ENCODE measurements at places on chromosomes 2 and 18.

GRCh38 chr2:208042450-208042849 lies 17.1 kb upstream of the PLEKHM3 start:
- no peak for DNase-seq

- DNase-seq: no peak
Observed at GRCh38 chr2:28232295-28232694, 160.4 kb upstream of the FOSL2 start.

DNA sequence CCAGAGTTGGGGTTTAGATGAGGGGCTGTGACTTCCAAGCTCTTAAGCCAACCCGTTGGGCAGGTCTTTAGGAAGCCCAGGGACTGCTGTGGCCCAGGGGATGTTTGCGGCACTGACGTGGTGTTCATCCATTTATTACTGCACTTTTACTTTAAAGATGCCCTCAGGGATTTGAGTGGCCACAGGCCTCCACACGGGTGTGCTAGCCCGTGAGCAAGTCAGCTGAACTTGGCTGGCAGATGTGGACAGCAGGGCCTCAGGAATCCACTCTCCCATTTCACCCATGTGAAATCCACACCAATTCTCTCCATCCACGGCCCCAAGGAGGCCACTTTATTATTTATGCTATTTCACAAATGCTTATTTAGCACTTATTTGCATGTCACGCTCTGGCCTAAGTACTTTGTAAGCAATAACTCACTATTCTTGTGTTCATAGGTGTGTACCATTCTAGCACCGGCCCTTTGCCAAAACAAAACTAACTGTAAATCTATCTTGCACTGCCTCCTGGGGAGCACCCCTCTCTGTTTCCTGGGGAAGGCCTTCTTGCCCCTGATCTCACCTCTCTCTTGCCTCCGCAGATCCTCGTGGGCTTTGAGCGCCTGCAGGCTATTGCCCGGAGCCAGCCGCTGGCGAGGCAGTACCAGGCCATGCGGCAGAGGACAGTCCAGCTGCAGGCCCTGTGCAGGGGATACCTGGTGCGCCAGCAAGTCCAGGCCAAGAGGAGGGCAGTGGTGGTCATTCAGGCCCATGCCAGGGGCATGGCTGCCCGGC lies 39.1 kb upstream of the GPR17 start:
- DNase-seq: no peak

- no peak for DNase-seq
Observed at GRCh38 chr18:67232991-67233390, 283.5 kb downstream of the DSEL start.

DNA sequence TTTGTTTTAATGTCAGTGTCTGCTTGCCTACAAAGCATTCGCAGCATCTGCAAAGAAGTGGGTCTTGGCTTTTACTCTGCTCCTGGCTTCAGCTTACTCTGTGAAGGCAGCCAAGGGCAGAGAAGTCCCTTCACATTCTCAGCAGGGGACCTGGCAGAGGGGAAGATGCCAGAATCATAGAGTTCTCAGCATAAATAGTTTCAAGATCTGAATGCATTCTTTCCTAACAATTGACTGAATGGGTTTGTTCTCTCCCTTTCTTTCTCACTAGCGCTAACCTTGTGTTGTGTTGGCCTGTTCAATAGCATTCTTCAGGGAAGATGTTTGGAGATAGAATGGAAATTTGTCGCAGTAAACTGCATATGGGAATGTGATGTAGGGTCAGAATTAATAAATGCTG lies 106.9 kb downstream of the FARSB start:
- DNase-seq: peak; percentile 6

DNA sequence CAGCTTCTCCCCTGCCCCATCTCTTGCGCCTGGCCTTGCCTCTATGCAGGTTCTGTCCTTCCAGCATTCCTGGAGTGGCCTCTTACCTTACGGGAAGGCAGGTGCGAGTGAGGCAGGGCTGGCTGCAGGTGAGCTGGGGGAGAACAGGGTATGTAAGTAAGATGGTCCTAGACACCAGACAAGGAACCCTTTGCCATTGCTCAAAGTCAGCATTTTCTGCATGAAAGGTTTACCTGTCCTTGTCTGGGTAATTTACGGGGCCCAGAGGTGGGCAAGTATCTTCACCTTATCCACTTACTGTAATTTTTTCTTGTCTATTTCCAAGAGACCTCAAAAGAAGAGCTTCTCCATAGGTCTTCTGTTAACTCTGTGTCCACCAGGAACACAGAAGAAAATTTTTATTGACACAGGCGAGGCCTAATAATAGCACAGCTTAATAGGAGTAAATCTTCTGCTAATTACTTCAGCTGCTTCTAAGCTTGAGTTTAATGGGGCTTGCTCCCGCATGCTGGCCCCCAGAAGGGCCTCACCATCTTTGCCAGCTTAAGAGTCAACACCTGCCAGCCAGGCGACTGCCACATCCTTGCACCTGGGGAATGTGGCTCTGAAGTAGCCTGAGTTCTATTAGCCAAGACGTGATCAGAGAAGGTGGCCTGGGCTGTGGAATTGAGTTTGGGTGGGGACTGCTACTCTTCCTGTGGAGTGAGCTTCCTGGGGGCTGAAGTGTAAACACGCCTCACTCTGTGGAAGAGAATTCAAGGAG lies 27.1 kb downstream of the PCARE start:
- no peak for DNase-seq

DNA sequence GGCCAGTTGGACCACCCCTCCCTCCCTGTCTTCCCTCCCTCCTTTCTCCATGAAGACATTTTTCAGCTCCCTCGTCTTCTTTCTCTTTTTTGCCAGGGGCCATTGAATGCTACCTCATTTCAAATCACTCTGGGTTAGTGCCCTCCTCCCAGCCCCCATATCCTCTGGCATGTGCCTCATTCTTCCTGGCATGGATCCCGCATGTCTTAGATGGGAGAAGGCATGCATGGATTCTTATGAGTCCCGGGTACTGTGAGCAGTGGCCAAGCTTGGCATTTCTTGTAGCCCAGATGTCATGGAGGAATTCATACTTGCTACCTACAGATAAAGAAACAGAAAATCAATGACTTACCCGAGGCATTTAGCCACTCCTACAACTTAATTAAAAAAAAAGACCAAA lies 9.0 kb upstream of the HAAO start:
- DNase-seq: no peak

GRCh38 chr2:217475791-217476190 lies 527.0 kb downstream of the TNS1 start:
- no peak for DNase-seq

DNA sequence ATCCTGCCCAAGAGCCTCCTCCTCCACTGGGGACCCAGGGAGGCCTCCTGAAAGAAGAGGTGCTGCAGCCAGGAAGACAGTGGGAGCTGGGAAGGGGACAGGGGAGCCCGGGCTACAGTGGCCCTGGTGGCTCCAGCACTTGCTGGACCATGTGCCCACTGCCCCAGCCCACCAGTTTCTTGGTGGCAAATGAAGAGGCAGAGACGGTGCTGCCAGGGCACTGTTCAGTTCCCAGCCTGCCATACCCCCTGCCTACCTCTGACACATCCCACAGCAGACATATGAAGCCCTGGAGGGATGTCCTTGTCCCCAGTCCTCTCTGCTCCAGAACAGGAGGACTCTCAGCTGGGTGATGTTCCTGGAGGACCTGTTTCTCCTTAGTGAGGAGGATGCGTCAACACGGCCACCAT lies 3.7 kb downstream of the RAMP1 start:
- no peak for DNase-seq

DNA sequence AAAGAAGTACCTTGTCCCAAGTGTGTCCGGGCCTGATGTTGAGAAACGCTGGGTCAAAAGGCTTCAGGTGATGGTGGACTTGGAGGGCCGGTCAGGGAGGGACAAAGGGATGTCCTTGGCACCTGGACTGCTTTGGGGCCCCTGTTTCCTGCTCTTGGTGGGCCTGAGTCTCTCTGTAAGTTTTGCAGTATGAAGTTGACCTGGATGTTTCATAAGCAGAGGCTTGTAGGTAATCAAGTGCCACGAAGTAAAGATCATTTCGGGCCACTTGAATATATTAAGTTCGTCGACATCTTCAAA lies 29.4 kb downstream of the ASAP2 start:
- DNase-seq: no peak

GRCh38 chr18:9648431-9649163 lies 34.2 kb upstream of the PPP4R1 start:
- no peak for DNase-seq

- no peak for DNase-seq
Observed at GRCh38 chr18:46821856-46822711, 65.2 kb upstream of the ST8SIA5 start.

GRCh38 chr2:231683292-231684235 lies 24.8 kb upstream of the PTMA start:
- DNase-seq: peak; percentile 75

DNA sequence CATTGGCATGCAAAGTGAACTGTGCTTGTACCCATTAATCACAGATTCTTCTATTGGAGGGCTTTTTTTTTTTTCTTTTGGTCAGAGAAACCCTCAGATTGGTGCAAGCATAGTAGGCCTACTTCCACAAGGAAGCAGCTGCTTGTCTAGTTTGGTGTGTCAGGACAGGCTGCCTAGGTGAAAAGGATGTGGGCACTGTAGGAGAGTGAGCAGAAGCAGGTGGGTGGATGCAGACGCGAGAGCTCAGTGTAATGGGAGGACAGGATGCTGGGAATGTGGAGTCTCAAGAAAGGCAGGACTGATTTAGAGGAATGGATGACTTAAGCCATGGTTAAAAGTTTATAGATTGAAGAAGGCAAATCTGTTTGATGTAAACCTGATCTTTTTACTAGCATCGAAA lies 3.1 kb downstream of the ELP2 start:
- no peak for DNase-seq

DNA sequence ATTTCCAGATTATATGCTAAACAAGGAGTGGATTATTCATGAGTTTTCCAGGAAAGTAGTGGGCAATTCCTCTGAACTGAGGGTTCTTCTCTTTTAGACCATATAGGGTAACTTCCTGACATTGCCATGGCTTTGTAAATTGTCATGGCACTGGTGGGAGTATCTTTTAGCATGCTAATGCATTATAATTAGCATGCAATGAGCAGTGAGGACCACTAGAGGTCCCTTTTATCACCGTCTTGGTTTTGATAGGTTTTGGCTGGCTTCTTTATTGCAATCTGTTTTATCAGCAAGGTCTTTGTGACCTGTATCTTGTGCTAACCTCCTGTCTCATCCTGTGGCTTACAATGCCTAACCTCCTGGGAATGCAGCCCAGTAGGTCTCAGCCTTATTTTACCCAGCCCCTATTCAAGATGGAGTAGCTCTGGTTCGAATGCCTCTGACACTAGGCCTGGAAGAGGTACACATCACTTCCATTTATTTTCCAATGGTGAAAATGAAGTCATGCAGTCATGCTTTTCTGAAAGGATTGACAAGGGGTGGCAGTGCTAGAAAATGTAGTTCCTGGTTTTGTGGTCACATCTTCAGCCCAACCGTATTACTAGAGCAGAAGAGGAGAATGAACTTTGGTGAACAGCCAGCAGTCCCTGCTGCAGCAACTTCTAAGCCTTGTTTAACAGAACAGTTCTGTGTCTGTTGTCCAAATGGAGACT lies 26.6 kb upstream of the ITGA4 start:
- DNase-seq: no peak

DNA sequence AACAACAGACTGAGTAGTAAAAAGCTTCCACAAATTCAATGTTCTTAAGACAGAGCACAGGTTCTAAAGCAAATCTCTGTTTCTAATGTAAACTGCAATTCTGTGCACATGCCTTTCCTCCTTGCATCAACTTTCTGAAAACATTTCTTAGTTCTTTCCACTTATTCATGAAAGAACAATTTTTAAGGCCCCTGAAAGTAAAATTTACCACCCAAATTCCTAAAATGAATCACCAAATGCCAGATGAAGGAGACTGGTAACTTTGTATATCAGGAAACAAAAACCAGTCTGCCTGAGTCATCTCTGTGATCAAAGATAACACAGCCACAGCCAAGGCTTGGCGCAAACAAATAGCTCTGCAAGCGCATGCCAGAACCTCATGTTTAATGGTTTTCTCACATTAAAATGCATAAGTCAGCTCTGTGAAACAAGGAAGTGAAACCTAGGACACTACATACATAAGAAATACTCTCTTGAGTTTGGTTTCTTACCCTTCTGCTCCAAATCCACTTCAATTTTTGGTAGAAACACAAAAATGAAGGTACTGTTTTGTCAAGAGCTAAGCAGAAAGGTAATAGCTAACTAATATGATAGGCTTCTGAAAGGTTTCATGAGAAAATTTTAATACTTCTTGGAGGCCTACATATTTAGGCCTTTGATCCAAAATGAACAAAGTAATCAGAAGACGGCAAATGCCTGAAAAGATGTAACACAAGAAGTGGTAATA lies 169.4 kb downstream of the THADA start:
- DNase-seq: no peak

GRCh38 chr2:43810888-43811287 lies 27.8 kb downstream of the ABCG5 start:
- no peak for DNase-seq

DNA sequence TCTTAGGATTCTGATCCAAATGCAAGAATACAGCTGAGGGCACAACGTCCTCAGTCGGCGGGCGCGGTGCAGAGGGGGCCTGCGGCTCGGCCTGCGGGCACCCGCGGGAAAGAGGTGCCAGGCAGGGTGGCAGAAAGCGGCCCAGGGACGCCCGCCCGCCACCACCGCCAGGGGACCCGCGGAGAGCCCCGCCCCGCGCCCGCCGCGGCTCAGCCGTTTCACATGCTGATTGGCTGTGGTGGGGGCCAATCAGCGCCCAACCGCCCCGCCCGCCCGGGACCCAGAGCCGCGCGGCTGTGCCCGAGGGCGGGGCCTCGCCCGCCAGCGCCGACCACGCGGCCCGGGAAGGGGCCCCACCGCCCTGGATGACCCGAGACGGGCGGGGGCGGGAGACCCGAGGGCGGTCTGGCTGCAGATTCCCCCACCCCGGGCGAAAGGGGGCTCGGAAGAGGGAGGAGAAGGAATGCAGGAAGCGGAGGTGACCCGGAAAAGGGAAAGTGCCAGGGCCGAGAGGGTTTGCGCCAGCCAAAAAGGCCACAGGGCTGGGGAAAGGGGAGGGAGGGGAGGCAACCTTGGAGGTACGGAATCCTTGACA lies 8.0 kb downstream of the IRS1 start:
- DNase-seq: peak; percentile 90

- DNase-seq: no peak
Observed at GRCh38 chr2:220946552-220946951, 625.6 kb downstream of the EPHA4 start.

DNA sequence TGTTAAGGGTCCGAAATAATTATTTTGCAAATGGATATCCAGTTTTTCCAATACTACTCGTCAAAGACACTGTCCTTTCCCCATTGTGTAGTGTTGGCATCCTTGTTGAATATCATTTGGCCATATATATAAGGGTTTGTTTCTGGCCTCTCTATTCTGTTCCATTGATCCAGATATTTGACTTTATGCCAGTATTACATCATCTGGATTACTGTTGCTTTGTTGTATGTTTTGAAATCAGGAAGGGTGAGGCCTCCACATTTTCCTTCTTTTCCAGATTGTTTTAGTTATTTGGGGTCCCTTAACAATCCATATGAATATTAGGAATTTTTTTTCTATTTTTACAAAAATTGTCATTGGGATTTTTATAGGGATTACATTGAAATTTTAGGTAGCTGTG lies 244.1 kb downstream of the GPD2 start:
- no peak for DNase-seq

DNA sequence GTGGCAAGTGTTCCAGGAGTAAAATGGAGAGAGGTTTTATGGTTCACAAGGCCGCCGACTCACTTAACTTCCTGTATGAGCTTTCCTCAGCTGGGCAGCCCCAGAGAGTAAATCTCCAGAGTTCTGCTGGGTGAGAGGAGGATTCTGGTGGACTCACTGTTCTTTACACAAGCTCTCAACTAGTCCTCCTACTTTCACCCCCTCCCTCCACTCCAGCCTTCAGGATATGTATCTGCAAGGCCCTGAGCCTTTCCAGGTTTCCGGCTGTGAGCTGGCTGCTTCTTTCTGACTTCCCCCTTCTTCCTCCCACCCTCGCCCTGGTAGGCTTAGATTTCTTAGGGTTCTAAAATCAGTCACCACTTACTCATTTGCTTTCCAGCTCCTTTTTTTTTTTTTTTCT lies 34.0 kb downstream of the EML6 start:
- DNase-seq: no peak

All from hypothalamus (tissue), 51 donors.